Stimulated activated CD8-positive, alpha-beta memory T cell treated with anti-CD3 and anti-CD28 coated beads, Interleukin-7, amount 100 ng/mL, for 48 hours (primary cell): ENCODE measurements at places on chromosomes 5 and 9.

- no peak for DNase-seq
Measured at GRCh38 chr5:160824301-160825001, 27.6 kb downstream of the ATP10B start.

GRCh38 chr5:160726721-160727120 is 125.3 kb downstream of the ATP10B start:
- no peak for DNase-seq

DNA sequence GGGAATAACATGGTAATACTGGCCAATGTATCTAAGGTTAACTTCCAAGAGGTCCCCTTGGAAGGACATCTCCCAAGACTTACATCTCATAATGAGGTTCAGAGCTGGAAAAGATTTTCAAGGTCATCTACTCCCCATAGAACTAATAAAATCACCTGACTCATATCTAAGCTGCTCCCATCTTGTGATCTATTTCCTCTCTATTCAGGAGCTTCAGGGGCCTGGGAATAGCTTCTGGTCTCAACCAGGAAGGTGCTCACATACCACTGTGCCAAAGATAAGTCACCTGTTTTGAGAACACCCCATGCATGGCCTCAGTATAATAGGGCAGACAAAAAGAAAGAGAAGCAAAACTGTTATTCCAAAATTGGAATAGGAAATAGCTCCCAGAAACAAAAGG is 74.2 kb downstream of the OXCT1 start:
- DNase-seq, result no peak

GRCh38 chr5:154038261-154038706 is 426 bp downstream of the FAM114A2 start:
- DNase-seq, result no peak

- DNase-seq, result no peak
Measured at GRCh38 chr5:106311230-106311915, 1359.4 kb downstream of the EFNA5 start.

- DNase-seq, result no peak
Measured at GRCh38 chr5:84382363-84383295, 2.1 kb downstream of the EDIL3 start.
